ENCODE measurements at places on chromosomes 3 and 15.

DNA sequence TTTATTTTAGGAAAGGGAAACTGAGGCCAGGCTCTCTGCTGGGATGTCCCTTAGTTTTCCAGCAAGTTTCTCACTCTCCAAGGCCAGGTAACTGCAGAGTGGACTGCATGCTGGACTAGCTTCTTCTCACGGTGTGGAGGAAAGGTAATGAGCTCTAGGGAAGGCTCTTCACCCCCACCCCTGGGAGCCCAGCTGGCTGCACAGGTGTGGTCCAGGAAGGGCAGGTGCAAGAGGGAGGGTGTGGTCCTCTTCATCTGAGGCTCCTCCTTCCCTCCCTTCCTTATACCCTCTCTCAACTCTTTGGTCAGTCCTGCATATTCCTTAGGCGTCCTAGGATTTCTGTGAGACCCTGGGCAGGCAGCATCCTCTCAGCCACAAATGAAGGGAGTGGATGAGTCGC, 33.9 kb downstream of the RNU5B-1 start:
- peak; percentile 92 for DNase-seq

DNA sequence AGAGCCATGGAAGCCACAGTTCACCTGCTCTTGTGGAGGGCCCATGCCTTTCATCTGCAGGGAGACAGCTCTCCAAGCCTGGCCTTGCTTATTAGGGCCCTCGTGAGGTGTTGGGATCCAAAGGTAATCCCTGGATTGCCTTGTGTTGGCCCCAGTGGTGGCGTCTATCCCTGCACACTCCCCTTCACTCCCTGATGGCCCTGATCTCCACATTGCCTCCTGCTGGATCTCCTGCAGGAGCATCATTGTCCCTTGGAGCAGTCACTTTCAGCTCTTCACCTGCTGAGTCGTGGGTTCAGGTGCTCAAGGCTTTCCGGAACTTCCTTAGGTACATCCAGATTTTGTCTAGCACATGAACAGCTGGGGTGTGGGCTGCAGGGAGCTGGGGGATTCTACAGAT, 7.0 kb downstream of the PPCDC start:
- DNase-seq: no peak

DNA sequence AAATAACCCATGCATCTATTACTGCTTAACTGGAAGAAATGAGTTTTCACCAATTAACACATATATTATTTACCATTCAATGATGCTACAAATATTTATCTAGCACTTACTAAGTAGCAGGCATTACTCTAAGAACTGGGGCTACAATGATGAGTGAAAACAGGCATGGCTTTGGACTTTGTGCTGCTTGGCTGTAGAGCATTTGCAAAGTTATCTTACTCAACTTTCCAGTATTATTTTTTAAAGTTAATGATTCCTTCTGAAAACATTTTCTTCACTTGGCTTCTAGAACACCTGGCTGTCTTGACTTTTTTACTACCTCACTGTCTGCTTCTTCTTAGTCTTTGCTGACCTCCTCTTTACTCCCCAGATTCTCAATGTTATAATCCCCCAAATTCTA, 1.8 kb downstream of the C3orf33 start:
- no peak for DNase-seq

DNA sequence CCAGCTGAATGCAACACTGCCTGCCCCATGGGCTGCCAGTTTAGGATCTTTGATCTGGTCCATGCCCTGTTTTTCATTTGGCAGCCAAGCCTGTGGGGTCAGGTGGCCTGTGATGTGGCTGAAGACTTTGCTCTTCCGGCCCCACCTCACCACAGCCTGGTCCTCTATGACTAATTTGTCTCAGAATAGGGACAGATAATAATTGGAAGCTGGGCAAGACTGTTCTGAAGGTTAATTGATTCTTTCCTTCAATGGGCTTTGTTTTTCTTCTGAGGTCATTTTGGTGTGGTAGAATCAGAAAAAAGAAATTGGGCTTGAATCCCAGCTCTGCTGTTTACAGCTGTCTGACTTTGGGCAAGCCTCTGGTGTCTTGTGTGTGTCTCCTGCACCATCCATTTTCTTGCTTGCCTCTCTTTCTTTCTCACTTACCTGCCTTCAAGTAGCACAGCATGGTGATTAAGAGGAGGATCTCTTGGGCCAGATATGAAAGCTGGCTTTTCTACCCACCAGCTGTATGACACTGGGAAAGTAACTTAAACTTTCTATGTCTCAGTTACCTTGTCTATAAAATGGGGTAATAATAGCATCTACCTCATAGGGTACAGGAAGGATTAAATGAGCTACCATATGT, 24.2 kb downstream of the ABHD2 start:
- peak; percentile 53 for DNase-seq

- DNase-seq: no peak
These were observed 140.6 kb downstream of the HCN4 start for GRCh38 chr15:73228128-73228646.

- no peak for DNase-seq
These were observed 117.3 kb upstream of the SLC7A14 start for GRCh38 chr3:170703121-170703588.

- no peak for DNase-seq
These were observed 474.2 kb upstream of the ROBO2 start for GRCh38 chr3:76565496-76566210.

DNA sequence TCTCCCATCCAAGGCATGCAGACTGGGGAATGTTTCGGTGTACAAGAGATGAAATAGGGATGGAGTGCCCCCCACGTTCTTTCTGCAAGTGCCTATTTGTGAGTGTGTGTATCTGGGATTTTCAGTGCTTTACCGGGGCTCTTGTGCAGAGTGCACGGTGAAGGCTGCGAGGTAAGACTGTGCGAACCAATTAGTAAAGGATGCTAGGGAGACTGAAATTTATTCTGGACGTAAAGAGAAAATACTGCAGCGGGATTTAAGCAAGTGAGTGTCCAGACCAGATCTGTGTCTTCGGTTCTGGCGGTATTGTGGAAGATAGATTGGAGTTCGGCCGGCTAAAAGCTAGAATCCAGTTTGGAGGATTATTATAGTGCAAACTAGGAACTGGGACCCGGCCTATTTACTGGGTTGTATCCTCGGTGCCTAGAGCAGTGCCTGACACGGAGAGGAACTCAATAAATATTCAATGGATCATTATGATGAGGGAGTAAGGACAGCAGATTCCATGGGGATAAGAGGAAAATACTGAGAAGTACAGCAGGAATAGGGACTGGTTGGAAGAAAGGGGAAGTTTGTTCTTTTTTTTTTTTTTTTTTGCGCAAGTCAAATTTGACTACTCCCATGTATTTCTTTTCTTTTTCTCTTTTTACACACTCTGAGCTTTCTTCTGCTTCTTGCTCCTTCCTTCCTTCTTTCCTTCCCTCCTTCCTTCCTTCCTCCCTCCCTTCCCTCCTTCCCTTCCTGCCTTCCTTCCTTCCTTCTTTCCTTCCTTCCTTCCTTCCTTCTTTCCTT, 580 bp upstream of the MAGEF1 start:
- no peak for DNase-seq

DNA sequence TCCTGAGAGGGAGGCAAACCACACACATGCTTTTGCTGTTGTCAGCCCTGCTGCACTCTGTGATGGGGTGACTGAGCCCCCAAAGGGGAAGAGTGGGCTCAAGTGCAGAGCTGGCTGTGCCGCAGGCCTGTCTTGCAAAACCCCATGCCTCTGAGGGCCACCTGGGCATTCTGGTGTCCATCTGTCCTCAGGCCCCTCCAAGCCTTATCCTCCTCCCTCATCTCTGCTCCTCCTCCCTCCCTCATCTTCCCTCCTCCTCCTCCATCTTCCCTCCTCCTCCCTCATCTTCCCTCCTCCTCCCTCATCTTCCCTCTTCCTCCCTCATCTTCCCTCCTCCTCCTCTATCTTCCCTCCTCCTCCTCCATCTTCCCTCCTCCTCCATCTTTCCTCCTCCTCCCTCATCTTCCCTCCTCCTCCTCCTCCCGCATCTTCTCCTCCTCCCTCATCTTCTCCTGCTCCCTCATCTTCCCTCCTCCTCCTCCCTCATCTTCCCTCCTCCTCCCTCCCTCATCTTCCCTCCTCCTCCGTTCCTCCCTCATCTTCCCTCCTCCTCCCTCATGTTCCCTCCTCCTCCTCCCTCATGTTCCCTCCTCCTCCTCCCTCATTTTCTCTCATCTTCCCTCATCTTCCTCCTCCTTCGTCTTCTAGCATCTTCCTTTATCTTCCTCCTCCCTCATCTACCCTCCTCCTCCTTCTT, 40.6 kb downstream of the CHDH start:
- DNase-seq: no peak

GRCh38 chr3:10955711-10956453, 36.7 kb upstream of the SLC6A1 start:
- no peak for DNase-seq

DNA sequence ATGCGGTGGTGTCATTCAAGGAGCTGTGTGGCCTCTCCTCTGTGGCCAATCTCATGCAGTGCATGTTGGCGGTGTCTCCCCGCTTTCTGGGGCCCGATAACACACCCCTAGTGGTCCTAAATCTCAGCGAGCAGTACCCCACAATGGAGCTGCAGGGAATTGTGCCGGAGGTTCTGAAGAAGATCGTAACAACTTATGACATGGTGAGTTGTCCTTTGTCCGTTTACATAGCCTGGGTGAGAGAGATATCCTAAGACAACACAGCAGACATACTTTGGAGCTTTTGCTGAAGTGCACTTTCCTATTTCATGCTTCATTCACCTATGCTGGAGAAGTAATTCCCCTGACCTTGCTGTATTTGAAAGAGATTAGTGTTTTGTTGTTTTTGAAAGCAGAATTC, 130.0 kb downstream of the PLCL2 start:
- no peak for DNase-seq

DNA sequence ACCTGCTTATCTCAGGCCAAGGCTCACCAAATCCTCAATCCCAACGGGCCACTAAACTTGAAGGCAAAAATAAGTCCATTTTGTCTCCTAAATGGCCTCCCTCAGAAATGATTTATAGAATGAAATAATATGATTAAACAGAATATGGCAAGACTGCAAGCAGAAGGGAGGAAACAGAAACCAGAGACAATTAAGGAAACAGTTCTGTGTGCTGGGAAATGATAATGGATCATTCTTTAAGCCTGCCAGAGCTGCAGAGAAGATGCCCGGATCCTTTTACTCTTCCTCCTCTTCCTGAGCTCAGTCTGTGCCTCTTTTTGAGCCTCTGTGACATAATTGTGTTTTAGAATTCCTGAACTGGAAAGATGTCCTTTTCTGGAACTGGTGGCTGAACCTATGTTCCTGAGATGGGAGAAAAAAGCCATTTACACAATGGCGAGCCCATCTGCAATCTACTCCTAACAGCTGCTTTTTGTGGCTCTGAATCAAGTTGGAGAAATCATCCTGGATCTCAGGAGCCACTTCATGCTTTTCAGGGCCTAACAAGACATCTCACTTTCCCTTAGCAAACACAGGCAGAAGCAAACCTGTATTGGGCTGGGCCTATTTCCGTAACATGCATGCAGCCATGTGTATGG, 2.8 kb upstream of the ABHD2 start:
- no peak for DNase-seq

GRCh38 chr3:111872979-111873378, 13.9 kb downstream of the PHLDB2 start:
- no peak for DNase-seq

- no peak for DNase-seq
These were observed 29.6 kb downstream of the PLSCR4 start for GRCh38 chr3:146221276-146221675.

DNA sequence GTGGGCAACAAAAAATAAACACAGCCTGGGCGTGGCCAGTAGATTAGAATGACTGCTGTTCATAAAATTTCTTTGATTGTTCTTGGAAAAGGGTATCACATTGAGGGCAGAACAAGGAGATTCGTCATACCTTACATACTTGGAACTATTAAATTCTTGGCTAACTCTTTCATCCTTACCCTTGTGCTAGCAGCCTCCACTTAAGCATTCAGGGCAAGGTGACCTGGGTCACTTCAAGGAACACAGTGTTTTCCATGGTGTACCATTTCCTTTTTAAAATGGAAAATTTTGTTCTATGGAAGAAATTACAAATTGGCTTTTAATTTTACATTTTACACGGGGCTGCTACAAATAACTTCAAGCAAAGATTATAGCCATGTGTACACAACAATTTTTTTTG, 60.8 kb downstream of the MINDY4B start:
- no peak for DNase-seq

- no peak for DNase-seq
These were observed 217.0 kb downstream of the SATB1 start for GRCh38 chr3:18208091-18208490.

- DNase-seq: peak; percentile 82
These were observed 4.3 kb upstream of the FAM107A start for GRCh38 chr3:58581328-58582091.

DNA sequence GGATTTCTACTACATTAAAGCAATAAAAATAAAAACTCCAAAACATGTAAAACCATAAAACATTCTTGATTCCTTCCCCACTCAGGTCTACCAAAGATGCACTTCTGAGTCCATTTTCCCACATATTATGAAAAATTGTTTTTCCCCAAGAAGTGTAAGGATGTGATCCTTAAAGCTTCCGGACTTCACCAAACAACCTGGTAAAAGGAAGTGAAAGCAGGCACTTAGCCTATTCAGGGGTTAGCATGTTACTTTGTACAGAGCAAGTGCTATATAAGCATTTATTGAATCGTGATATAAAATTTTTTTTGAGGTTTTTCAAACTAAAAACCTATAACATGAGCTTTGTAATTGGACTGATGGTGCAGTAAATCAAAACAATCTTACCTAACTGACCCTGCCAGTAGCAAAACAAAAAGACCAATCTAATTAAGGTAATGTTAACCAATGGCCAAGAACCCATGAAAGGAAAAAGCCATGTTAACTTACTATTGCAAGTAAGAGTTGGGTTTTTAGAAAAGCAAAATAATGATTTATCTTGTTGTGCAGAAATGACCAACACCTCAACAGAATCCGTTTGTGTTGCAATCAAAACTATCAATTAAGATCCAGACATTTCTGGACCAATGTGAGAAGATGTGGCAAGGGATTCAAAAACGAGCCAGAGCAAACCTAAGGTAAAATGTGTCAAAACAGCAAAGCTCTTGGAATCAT, 1.8 kb downstream of the SETD2 start:
- DNase-seq: no peak

DNA sequence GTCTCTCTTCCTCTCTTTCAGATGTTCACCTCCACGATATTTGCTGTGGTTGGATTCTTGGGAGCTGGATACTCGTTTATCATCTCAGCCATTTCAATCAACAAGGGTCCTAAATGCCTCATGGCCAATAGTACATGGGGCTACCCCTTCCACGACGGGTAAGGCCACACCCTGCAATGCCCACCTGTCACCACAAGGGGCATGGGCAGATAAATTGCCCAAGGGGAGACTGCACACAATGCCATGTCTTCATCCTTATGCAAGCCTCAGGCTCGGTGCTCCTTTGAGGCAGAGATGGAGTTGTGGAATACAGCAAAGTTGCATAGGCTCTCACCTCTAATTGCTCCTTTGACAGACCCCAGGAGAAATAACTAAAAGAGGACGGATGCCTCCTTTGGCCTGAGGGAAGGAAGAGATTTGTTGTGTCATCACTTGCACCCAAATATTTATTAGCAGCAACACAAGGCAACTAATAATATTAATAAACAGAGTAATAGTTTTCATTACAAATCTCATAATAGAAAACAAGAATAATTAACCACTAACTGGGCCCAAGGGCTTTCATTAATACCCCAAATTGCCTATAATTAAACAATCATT, 13.2 kb downstream of the TM4SF4 start:
- peak; percentile 50 for DNase-seq
